T follicular helper cell (primary cell): ENCODE measurements at places on chromosomes 1 and 21.

- DNase-seq = no peak
These were observed 82.7 kb downstream of the KCND3 start for GRCh38 chr1:111906816-111907215.

- no peak for DNase-seq
These were observed 410.7 kb downstream of the SIPA1L2 start for GRCh38 chr1:232218955-232219865.

GRCh38 chr1:166489670-166490436 is 323.1 kb upstream of the FAM78B start:
- peak; percentile 6 for DNase-seq

GRCh38 chr1:42423681-42424080 is 32.1 kb downstream of the ZMYND12 start:
- no peak for DNase-seq

DNA sequence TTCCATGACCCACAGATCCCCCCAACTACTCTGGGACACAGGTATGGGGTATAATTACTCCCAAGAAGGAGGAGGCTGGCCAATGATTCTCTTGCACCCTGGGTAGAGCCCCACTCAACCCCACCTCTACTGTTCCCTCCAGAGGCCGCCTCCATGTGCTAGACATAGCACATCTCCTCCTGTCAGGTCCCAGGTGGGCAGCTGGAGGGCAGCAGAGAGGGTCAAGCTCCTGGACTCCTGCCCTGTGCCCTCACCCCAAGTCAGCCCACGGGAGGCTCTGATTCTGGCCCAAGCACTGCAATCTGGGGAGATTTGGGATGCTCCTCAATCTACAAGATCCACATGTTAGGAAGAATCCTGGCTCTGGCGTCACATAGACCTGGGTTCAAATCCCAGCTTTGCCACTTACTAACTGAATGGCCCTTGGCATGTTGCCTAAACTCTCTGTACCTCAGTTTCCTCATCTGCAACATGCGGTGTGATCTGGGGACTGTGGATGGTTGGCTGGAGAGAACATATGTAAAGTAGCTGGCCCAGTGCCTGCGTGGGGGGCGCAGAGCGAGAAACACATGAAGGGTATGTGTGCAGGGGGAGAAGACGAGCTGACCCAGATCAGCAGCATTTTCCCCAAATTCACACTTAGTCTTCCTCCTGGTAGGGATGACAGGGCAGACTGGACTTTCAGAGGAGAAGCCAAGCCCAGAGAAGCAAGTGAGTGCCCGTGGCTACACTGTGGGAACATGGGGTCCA is 23.2 kb downstream of the TNNT2 start:
- DNase-seq = no peak

DNA sequence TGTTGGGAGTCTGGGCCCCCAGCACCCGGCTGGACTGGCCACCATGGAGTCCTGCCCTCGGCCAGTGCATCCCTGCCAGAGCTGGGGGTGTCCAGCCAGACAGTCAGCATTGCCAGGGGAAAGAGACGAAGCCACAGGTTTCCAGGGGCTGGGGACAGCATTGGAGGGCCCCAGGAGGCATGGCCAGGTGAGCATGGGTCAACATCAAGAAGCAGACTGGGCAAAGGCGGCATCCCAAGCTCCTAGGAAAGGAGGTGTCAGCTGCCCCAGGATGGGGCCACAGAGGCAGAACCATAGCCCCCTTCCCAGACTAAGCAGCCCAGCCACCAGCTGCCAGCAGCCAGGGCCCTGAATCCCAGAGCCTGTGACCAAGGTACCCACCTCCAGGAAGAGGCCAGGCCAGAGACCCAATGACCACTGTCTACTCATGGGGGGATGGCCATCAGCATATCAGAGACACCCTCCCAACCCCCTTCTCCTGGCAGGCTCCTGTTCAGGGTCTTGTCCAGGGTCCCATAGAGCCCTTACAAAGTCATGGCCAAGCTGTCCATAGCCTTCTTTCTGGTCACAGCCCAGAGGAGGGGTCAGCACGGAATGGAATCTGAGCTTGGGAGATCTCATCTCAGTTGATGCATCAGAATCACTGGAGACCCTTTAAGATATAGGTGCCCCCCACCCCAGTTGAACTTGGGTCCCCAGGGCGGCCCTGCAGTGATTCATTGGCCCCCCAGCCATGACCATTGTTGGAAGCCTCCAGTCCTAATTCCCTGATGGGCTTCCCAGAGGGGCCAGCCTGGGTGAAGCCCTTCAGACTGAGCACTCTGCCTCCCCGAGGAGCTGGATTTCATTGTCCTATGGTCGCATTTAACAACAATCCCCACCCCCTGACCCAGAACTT is 32.5 kb downstream of the WNT3A start:
- DNase-seq = no peak
